ENCODE measurements at places on chromosomes 12 and 14.

DNA sequence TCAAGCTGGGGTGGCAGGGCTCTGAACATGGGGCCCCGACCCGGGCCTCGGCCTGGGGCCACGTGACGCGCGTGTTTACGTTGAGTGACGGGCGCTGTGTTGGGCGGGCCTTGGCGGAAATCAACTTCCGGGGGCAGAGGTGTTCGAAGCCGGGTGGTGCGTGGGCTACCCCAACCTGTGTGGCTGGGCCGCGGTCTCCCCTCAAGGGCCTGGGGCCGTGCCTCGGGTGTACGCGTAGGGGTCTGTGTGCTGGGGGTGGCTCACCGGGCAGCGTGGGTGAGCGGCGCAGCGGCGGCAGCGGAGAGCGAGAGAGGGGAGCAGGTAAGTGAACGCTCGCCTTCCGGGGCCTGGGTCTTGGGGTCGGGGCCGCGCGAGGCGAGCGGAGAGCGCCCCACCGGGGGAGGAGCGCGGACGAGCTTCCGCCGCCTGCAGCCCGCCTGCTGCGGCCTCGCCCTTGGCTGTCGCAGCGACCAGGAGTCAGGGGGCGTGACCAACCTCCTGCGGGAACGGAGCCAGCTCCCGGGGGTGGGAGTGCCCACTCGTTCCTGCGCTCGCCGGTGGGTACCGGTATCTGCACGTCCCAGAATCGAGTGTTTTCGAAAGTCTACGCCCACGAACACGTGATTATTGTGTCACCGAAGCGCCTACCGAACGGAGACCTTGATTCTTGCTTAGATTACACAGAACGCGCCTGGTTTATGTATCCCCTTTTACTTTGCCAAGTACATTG, at the start of gene CCDC91:
Gene CCDC91, plus strand, starts transcription at position 136 of the 730 bp plus-strand sequence. CDS start 66,760 bp downstream, outside the sequence.
- DNase-seq, result peak; percentile 95

GRCh38 chr14:97408937-97409815, 612.0 kb downstream of the VRK1 start:
- no peak for DNase-seq

DNA sequence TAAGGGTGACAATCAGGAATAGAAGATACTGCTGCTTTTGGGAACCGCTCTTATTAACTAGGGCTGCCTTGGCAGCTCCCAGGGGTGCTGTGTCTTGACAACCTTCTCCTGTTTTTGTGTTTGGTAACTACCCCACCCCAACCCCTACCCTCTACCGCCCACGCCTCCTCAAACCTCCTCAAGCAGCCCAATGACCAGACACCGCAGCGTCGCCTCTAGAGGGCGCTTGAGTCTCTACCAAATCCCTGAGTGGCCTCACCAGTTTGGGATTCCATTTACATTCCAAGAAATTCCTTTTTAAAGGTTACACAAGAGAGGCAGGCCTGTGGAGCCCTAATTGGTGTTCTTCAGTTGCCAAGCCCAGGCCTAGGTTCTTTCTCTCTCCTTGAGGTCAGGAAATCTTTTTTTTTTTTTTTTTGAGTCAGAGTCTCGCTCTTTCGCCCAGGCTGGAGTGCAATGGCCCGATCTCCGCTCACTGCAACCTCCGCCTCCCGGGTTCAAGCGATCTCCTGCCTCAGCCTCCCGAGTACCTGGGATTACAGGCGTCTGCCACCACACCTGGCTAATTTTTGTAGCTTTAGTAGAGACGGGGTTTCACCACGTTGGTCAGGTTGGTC, 72.4 kb upstream of the USP44 start:
- DNase-seq, result peak; percentile 70

DNA sequence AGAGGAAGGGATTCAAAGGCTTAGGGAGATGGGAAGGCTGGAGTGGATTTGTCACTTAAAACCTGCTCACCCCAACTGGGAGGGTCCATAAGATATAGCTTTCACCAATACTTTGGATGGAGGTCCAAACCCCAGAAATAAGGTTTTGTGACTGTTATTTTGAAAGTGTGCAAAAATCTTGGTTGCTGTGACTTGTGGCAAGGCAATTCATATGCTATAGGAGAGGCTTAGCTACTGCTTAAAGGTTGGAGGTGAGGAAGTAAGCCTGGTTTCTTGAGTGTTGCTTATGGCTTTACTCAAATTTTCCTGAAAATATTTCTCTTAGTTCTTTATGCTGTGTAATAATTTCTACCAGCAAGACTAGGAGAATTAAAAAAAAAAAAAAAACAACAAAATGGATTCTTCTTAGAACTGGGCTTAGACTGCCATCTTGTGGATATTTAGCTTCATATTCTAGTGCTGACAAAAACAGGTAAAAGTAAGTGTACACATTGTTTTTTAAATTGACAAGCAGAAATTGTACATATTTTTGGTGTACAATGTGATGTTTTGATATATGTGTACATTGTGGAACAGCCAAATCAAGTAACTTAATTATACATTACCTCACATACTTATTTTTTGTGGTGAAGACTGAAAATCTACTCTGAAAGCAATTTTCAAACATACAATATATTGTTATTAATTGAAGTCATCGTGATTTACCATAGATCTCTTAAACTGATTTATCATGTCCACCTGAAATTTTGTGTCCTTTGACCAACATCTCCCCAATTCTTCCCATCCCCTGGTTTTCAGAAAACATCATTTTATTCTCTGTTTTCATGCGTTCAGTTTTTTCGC, 23.0 kb downstream of the PDE6H start:
- DNase-seq, result peak; percentile 93

DNA sequence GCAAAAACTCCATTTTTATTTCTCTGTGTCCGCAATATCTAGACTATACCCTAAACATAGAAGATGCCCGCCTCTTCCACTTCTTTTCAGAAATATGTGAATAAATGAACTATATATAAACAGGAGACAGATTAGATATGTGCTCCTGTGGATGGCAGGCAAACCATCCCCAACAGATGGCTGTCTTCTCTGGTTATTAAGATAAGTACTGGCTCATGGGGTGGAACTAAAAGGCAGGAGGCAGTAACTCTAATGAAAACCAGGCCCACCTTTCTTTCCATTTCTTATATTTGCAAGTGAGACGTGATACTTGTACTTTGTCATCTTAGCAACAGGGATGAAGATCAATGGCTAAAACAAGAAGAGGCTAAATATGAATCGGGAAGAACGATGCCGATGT, 20.2 kb downstream of the E2F7 start:
- no peak for DNase-seq

All from hematopoietic multipotent progenitor cell treated with erythropoietin and hydrocortisone succinate and interleukin-3 and kit ligand, for 6 days (in vitro differentiated cells).